Retina (tissue), 1 donor: ENCODE measurements at places on chromosomes 13 and 19.

GRCh38 chr19:41518141-41518540, 57.8 kb upstream of the CEACAM21 start:
- no peak for DNase-seq

GRCh38 chr13:102609696-102610095, 12.9 kb downstream of the TPP2 start:
- no peak for DNase-seq

- DNase-seq, result no peak
These were observed 1.6 kb downstream of the ARRDC2 start for GRCh38 chr19:18009412-18010066.

DNA sequence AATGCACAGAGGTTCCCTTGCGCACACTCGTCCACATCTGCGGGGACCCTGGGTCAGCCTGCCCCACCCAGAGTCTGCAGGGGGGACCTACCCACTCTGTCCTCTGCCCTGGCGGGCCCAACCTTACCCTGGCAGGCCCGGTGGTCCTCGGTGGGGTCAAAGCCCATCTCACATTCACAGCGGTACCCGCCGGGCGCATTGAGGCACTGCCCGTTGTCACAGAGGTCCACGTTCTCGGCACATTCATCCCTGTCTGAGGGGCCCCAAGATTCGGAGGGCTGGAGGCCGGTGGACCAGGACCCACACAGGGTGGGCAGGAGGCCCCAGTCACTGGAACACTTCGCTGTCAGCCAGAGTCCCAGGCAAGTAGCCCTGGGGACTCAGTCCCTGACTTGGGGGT, 38.5 kb downstream of the FBN3 start:
- no peak for DNase-seq
